ENCODE measurements at places on chromosomes 1 and 21. TPM values are rescaled to one million over a fixed set of nuclear protein-coding genes. Genes with fewer than 3 reads are reported as not detected.

GRCh38 chr1:151128800-151129199, 17.6 kb downstream of the SEMA6C start:
- DNase-seq, result no peak

GRCh38 chr1:64864018-64864940, 102.1 kb downstream of the JAK1 start:
- DNase-seq, result no peak

GRCh38 chr1:81836007-81836626, 35.4 kb downstream of the ADGRL2 start:
- no peak for DNase-seq

- no peak for DNase-seq
Observed at GRCh38 chr1:81314513-81315233, 486.1 kb upstream of the ADGRL2 start.

Gene SPRR2G
- polyA plus RNA-seq, result not detected

Gene PLCH2
- polyA plus RNA-seq, result 5.5 TPM

Gene LCA5L
- polyA plus RNA-seq, result 0.17 TPM

Gene ZSWIM5
- polyA plus RNA-seq, result 7.7 TPM

- DNase-seq, result no peak
Observed at GRCh38 chr1:226976978-226977642, 37.0 kb downstream of the COQ8A start.

Gene GBP5
- 0.17 TPM for polyA plus RNA-seq

- no peak for DNase-seq
Observed at GRCh38 chr21:41166884-41167283, 1.1 kb upstream of the BACE2 start.

Gene ELAVL4
- 88.9 TPM for polyA plus RNA-seq

GRCh38 chr1:66523562-66523961, 10.4 kb upstream of the SGIP1 start:
- no peak for DNase-seq

DNA sequence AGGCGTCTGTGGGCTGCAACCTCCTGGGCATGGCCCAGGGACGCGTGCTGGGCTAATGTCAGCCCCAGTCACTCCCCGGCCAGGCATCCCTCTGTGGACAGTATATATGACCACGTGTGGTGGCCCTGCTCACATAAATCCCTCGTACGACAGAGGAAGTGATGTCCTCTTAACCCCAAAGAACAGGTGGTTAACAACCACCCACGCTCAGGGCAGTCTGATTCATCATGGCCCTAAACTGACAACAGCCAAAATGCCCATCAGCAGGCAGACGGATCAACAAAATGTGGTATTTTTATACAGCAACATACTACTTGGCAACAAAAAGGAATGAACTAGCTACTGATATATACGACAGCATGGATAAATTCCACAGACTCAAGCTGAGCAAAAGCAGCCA, 51.0 kb downstream of the ECE1 start:
- DNase-seq, result no peak

DNA sequence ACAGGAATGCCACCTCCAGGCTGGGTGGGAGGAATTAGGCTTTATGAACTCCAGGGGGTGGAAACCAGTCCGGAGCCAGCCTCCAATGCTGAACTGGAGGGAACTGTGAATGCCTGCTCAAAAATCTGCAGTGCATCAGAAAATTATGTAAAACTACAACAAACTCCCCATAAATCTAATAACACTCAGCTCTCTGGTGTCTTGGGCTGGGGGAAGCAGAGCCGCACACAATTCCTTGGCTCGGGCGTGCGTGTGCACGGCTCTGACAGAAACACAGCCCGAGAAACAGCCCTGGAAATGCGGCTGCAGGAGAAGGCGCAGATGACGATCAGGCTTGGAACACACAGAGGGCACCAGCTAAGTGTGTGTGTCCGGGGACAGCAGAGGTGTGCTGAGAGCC, 127.6 kb upstream of the VAMP3 start:
- DNase-seq, result no peak

GRCh38 chr1:22817462-22817861, 106.8 kb downstream of the EPHB2 start:
- DNase-seq, result no peak

Gene AUNIP
- 2.8 TPM for polyA plus RNA-seq

Gene RGS18
- polyA plus RNA-seq, result not detected

Gene RHEX
- polyA plus RNA-seq, result not detected

DNA sequence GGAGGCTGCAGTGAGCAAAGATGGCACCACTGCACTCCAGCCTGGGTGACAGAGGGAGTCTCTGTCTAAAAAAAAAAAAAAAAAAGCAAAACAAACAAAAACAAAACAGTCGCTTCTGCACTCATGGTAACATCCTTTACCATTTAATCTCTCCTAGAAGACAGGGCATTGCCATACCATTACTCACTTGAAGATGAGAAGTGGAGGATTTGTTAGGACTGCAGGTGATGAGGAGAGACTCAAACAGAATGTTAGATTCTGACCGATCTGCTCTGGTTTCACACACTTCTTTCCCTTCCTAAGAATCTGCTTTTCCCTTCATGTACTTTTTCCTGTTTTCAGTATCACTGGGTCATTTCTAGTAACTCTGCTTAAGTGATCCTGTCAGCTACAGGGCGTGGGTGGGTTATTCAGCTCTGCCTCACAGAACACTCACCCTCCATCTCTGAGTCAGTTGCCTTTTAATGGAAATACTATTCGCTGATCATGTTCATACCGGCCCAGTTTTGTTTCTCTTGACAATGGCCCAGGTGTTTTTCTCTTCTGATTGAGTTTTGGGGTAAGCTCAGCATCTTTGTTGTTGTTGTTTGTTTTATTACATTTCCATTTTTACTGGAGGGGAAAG, 148.0 kb upstream of the ERG start:
- no peak for DNase-seq

GRCh38 chr1:220696226-220696862, 6.2 kb downstream of the C1orf115 start:
- no peak for DNase-seq

DNA sequence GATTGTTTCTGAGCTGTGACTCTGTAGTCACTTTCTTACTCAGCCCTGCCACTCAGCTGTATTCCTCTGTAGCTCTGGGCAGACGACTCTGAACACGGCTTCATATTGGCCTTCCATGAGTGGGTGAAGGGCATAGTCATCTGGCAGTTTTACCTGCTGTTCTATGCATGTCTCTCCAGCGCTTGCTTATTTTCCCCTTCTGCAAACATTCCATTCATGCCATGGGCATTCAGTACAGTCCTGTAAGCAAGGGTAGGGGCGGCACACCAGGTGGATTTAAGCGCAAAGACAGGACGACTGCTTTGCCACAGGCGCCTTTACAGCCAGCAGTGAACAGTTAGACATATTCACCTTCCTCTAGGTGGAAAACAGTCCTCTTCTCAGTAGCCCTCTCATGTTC, 4.4 kb upstream of the WDR26 start:
- DNase-seq, result no peak

DNA sequence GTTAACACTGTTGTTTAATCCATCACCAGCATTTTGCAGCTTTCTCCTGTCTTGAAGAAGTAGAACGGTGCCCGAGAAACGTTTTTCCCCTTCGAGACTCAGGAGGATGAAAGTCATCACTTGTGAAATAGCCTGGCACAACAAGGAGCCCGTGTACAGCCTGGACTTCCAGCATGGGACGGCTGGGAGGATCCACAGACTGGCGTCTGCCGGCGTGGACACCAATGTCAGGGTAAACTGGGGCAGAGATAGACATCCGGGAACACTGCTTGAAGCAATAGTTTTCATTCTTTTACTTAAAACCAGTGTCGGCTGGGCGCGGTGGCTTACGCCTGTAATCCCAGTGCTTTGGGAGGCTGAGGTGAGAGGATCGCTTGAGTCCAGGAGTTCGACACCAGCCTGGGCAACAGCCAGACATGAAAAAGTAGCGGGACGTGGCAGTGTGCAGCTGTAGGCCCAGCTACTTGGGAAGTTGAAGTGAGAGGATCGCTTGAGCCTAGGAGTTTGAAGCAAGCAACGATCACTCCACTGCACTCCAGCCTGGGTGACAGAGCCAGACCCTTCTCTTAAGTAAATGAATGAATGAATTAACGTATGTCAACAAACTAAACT, 945 bp downstream of the CHAF1B start:
- no peak for DNase-seq

- no peak for DNase-seq
Observed at GRCh38 chr1:211703812-211704537, 28.6 kb upstream of the NEK2 start.

DNA sequence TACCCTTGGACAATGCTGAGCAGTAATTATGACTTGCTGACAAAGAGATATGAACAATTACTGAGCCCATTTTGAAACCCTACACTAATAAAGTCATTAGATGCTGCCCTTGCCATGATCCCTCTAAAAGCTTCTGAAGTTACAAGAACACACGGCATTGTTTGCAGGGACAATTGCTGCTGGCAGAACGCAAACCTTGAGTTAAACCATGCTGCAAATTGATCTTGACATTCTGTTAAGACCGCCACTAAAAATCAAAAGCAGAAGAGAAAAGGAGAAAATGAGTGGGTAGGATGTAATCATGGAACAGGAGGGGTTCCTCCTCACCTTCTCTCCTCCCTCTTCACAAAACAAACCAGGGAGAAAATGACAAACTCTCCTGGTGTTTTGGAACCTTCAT, 136.2 kb upstream of the DMRTA2 start:
- no peak for DNase-seq

Gene NGF
- 1.4 TPM for polyA plus RNA-seq

GRCh38 chr1:247013391-247013790, 5.5 kb upstream of the ZNF695 start:
- DNase-seq, result no peak

Gene HMCN1
- polyA plus RNA-seq, result 0.32 TPM

Gene PSRC1
- 77.5 TPM for polyA plus RNA-seq

DNA sequence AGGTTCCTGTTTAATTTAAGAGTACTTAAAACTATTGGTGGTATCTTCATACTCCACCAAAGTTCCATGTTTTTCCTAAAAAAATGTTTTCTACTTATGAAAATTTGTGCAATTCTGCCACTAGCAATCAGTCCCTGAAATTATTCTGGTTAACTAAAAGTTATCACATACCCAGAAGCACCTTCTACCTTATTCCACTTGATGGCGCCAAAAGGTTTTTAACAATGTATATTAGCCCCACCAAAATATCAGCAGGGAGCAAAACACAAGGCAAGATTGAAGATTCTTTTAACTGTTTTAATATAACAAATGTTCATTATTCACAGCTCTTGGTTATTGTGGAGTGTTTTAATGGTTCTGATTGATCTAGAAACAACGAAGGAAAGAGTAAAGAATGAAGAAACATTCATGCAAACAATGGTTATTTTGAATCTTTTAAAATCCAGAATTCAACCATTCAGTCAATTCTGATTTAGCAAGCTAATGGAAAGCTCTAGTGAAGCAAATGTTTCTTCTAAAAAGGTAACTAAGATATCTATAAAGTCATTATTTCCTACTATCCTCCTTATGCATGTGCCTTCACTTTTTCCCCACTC, 67.2 kb downstream of the TTLL7 start:
- DNase-seq, result peak; percentile 82

DNA sequence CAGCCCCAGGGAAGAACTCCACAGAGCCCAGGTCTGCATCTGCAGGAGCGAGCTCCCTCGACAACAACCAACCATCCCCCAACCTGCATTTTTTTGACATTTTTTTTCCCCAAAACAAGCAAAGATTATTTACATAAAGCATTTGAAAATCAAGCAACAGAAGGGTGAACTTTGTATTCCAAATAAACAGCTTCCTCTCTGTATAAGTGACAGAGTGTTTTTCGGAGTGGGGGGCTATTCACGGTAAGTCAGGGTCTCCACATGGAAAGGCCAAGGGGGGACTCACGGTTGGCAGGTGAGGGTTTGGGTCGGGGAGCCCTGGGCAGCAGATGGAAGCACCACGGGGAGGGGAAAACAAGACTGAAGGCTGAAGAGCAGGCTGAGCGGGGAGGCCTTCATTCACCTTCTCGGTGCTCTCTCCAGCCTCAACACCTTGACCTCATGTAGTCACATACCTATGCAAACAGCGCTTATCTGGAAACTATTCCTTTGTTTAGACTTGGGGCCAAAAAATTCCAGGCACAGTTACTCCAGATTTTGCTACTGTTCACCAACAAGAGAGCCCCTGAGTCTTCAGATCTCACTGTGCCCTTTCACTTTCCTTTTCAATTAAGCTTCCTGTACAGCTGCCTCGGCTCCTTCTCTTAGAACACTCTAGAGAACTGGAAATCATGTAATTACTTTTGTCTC, 27.6 kb downstream of the C2CD2 start:
- peak; percentile 23 for DNase-seq

Gene TSPEAR
- polyA plus RNA-seq, result 2.4 TPM

- no peak for DNase-seq
Observed at GRCh38 chr21:26153758-26154157, 16.8 kb downstream of the APP start.

Gene FCRL6
- not detected for polyA plus RNA-seq

DNA sequence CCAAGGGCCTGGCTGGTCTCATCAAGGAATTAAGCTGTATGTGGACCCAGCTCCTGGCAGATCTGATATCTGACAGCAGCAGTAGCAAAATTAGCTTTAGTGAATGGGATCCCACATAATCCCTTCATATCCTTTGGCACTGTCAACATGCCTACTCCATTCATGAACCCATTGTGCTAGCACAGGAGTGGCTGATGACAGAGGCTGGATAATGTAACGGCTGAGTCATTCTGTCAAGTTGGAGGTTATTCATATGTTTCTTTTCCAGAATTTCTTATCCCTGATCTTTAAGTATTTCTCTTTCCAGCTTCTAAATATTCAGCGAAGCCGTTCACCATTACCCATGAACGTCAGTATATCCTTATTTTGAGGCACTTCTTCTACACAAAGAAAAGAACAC, 84.3 kb downstream of the EXTL2 start:
- DNase-seq, result no peak

DNA sequence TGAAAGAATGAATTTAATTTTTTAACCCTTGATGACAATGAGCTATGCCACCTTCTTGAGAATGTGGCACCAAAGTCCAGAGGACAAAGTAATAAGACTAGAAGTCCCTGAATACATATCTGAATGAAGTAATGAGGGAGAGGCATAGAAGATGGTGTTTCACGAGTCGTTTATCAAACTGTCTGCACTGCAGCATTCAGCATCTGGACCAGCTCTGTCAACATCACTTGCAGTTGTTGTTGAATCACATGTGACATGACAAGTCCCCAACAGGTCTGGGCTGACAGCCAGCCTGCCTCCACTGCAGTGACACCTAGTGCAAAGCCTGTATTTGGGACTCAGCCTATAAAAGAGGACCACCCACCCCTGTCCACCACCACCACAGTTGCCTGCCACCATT, 17.3 kb upstream of the GALNT2 start:
- no peak for DNase-seq

Gene ARTN
- polyA plus RNA-seq, result 1.2 TPM

- DNase-seq, result peak; percentile 93
Observed at GRCh38 chr1:180154325-180155181, at the start of gene QSOX1. QSOX1 (plus strand) TSS chr1:180154869; CDS start chr1:180154908, 39 bp downstream.
